NCI-H1436 treated with DMSO at 0.1 percent for 48 hours (cell line): ENCODE measurements at places on chromosomes 16 and 17.

DNA sequence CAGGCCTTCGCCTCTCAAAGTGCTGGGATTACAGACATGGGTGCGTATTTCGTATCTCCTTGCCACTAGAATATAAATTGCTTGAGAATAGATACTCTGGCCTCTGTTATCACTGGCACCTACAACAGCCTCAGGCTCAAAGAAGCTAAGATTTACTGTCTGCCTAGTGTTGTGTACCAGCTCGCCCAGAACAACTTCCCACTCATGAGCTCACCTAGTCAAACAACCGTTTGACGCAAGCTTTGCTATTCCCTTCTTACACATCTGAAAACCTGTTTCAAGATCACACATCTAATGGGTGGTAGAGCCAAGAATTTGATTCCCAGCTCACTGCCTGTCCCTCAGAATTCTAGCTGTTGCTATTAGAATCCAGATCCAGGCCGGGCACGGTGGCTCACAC, 24.4 kb downstream of the MIS12 start:
- no peak for DNase-seq

- no peak for DNase-seq
These were observed 29.4 kb downstream of the COPRS start for GRCh38 chr17:31829649-31830048.

DNA sequence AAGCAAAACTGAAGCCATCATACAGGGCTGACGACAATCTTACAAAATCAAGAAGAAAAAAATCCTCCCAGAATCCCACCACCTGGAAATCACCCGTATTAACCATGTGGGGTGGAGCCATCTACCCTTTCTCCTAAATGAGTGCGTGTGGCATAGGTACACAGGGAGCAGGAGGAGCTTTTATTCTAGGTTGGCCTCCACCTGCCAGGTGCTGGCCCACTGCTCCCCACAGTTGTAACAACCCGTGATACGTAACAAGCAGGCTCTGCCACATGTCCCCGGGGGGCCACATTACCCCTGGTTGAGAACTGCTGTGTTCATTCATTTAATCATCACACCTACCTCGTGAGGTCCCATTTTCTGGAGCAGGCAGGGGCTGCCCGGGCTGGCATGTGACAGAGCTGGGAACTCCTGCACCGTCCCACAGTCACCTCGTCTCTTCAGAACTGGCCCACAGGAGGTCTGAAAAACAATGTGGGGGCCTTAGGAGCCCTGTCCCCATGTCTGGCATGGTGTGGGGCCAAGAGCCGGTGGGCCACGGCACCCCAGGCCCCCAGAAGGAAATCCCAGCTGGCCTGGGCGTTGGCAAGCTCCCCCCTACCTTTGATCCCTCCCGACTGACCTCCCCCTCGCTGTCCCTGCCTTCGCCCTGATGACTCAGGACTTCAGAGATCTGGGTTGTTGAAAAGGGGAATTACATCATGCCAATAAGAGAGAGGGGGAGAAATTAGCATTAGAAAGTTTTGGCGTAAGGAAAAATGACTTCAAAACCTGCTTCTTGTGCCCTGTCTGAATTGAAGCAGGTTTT, 12.9 kb downstream of the CMIP start:
- no peak for DNase-seq

DNA sequence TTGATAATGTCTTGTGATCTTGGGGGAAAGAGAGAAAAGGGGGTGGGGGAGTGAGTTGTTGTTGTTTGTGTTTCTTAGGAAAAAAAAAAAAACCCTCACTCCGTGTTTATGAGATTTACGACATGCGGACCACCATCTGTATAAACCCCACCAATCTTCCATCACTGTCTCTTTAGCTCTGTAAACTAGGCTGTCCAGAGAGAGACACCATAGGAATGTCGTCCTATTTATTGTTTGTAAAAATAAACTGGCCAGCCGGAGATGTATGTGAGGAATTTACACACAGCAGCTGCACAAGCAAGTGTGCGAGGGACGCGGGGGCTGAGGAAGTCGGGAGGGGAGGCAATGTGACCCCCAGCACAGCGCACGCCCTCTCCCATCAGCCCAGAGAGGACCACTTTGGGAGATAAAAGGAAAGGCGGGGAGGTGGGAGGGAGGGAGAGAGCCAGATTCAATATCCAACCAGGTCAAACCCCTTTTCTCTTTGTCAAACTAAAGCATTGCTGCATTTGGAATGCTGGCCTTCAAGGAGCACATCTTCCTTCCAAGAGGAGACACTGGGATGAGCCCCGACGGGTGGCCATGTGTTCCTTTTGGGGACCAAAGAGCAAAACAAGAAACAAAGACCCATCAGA, 136.2 kb upstream of the SALL1 start:
- no peak for DNase-seq

DNA sequence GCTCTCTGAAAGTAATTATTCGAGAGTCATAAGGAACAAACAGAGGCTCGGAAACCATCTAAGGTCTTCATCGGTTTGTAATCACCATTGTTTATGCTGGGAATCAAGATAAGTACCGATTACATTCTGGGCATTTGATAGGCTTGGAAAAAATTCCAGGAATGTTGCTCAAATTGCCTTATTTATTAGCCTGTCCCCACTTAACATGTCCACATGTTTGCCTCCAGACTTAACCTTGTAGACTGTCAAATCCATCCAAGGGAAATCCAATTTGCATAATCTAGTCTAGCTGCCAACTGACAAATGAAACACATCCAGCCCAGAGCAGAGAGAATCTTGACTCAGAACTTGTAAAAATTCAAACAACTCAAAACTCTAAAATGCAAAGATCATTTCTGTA, 51.3 kb upstream of the TMC5 start:
- DNase-seq = no peak

DNA sequence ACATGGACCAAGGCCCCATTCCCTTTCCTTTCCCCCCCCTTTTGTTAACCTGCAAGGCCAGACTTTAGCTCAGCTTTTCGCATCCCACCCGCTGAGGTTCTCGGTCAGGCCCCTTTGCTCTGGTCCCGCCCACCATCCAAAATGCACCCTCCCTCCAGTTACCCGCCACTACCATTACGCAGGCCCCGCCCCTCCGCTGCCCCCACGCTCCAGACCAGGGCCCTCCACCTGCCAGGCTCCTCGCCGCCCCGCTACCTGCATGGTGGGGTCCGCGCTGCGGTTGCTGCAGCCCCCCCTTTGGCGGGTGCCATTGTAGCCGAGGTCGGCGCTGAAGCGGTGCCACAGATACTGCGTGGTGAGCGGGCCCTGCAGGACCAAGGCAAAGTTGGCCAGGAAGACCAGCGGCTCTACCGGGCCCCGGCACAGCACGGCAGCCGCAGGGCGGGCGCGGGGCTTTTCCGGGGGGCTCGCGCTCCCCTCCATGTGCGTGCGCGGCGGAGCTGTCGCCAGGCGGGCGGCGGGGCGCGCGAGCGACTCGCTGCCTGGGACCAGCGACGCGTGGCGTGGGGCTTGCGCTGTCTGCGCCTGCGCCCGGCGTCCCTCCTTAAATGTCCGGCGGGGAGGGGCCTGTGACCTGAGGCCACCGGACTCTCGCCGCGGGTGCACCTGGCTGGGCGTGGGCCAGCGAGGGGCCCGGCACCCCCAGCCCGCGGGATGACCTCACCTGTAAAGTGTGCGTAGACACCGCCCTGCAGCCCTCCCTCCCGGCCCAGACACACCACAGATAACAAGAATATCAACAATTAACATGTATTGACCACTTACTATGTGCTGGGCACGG, at the start of gene SLC46A1:
SLC46A1 (minus strand) TSS at position 581 of the 841 bp plus-strand sequence; CDS start at position 483, 98 bp downstream.
- DNase-seq = no peak

GRCh38 chr16:58421529-58421928, 29.3 kb downstream of the GINS3 start:
- no peak for DNase-seq

- no peak for DNase-seq
These were observed 1.5 kb downstream of the NDRG4 start for GRCh38 chr16:58501242-58502131.

GRCh38 chr17:80899402-80900268, 92.0 kb upstream of the CHMP6 start:
- no peak for DNase-seq
